Left lobe of liver (tissue), 2 donors: ENCODE measurements at places on chromosomes 5 and 9. TPM values are rescaled to one million over a fixed set of nuclear protein-coding genes. Genes with fewer than 3 reads are reported as not detected.

Gene HAND1
- total RNA-seq: not detected

Gene NAA35
- total RNA-seq: 7.9 TPM

Gene HNRNPA0
- total RNA-seq: 8.6 TPM

Gene TPM2
- total RNA-seq: 6.6 TPM

Gene RASGEF1C
- 0.30 TPM for total RNA-seq

Gene ZNF367
- 1.0 TPM for total RNA-seq

Gene LIFR
- 21.9 TPM for total RNA-seq

Gene CARD6
- total RNA-seq: 2.4 TPM

Gene IFNA13
- total RNA-seq: not detected

Gene ENTPD2
- 1.7 TPM for total RNA-seq

Gene NDUFB6
- 34.7 TPM for total RNA-seq

Gene IER5L
- 4.5 TPM for total RNA-seq

Gene GLRA1
- total RNA-seq: not detected

Gene FGFR4
- 89.8 TPM for total RNA-seq

Gene FOXD4L6
- total RNA-seq: not detected

DNA sequence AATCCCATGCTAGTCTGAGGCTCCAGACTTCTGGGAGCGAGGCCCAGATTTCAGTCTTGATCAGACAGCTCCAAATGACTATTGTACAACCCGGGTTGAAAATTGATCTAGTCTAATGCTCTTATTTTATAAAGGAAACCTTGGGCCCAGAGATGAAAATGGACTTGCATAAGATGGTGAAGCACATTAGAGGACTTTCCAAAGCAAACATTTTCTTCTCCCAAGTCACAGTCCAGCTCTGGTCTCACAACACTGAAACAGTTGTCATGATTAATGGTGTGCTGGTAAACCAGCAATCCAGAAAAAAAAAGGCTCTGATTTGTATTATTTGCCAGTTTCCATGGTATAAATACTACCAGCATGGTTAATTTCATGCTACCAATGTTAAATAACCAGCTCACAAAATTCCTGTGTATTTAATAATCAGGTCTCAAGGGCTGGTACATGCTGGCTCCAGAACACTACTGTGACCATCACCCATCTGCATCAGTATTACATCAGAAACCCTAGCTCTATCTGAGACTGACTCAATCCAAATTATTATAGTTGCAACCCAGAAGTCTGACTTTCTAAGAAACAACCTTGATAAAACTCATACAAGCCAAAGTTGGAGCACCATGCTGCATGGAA lies 32.5 kb upstream of the ABLIM3 start:
- DNase-seq: no peak

DNA sequence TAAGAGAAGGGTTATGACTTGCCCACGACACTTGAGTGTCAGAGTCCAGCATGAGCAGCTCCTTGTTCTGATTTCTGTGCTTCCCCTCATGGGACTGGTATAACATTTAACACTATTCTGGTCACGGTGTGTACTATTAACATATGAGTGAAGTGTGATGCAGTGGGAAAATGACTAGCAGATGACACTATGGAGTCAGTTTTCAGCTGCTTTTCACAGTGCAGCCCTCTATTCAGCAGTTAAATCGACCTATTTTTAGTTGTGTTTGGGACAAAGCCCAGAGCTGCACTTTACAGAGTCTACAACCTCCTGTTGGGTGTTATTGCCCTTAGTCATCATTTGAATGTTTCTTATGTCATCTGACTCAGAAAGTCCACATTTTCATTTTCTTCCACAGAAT lies 59.1 kb downstream of the CHSY3 start:
- DNase-seq: no peak

DNA sequence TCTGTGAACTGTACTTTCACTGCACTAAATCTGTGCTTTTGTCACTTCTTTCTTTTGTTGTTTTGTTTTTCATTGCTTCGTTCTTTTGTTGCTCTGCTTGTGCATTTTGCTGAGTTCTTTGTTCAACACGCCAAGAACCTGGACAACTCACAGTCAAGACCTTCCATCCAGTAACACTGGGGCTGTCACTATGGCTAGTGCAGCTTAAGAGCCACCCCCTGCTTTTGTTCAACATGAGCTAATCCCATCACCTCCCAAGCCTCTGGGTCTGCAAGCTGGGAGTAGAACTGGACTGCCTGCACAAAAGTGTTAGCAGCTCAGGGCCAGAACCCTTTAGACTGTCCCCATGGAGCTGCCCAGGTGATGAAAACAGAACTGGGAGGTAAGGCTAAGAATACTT lies 143.7 kb downstream of the SYK start:
- no peak for DNase-seq

DNA sequence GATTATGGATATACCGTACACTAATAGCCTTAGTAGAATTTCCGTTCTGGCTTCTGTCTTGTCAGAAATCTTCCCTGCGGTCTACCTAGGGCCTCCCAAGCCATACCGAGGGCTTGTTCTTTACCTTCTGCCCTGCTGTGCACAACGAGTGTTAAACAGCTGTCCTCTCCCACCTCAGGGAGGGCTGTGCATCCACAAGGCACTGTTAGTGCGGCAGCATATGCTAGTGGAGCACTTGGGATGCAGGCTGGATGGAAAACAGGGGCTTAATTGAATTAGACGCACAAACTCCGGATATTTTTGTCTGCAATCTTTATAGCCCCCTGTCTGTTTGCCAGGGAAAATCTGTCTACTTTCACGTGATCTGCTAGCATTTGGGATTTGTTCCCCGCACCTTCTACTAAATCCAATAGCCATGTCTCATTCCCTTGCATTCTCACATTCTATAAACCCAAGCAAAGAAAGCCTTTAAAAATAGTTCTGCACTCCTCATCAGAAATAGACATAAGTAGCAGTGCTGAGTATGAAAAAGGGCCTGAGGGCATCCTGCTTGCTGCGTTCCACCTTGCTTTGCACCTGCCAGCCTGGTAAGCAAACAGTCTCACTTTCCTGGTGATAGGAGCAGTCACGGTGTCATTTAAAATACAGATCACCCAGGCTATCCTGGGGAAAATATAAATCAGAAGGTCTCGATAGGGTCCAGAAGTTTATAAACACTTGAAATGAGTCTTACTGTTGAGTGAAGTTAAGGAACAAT lies 382.6 kb downstream of the RASEF start:
- no peak for DNase-seq

GRCh38 chr5:61617995-61618525 lies 286.0 kb downstream of the ZSWIM6 start:
- no peak for DNase-seq

GRCh38 chr9:103335461-103335860 lies 340.3 kb downstream of the CYLC2 start:
- no peak for DNase-seq

GRCh38 chr5:108735790-108736189 lies 11.9 kb upstream of the FER start:
- DNase-seq: no peak

GRCh38 chr5:17174965-17175364 lies 42.5 kb upstream of the BASP1 start:
- DNase-seq: no peak

DNA sequence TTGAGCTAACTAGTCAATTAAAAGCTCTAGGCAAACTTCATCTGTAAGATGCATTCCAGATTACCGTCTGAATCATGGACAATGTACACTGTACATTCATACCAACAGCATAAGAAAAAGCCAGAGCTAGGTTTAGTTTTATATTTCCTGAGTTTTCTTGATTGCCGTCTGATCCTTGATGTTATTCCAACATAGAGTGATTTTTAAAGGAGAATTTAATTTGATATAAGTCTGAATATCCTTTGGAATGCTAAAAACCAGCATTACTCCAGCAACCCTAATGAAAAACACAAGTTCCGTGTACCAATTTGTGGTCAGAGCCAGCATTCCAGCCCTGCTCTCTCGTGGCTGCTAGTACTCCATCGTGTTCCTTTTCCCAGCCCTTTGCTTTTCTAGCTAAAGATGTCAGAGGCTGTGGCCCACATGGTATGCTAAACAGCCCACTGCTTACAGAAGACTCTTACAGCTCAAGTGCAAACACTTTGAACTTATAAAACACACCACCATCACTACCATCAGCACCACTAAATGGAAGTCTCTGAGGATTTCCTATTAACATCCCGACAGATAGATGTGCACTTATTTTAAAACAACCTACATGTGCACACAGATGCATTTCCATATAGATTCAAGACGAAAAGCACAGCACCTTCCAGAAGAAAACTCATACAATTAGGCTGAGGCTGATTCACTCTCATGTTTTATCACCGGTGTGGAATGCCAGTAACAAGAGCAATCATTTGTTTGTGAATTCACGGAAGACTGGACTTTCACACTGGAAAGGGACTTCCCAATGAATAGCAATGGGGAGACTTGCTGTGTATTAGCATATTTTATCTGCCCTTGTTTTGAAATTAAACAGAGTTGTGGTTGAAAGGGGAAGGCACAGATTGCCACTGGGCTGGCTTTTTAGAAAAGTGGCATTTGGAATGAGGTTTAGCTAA lies 246.9 kb upstream of the GAS1 start:
- DNase-seq: no peak

DNA sequence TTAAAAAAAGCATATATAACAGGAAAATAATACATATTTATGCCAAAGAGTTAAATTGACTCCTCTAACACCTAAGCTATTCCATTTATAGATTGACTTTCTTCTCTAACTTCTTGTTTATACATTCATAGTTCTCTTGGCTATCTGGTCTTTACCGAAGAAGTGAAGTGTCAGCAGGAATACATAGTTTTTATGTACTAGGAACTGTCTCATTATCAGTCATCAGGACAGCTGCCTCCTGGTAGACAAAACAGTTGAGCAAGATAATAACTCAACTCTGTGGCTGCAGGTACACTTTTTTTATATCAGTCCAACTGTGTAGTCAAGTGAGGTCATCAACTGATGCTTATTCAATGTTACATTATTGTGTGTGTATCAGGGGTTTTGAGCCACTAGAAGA lies 1436.0 kb upstream of the NUDT12 start:
- DNase-seq: no peak

- DNase-seq: no peak
These were observed 24.3 kb downstream of the IRX4 start for GRCh38 chr5:1858436-1858835.

- DNase-seq: no peak
These were observed 1050.2 kb downstream of the CDH12 start for GRCh38 chr5:21802869-21803490.

GRCh38 chr5:180294411-180294810 lies 2.5 kb upstream of the MAPK9 start:
- DNase-seq: no peak

- no peak for DNase-seq
These were observed 3.0 kb downstream of the GDNF start for GRCh38 chr5:37836592-37837413.

DNA sequence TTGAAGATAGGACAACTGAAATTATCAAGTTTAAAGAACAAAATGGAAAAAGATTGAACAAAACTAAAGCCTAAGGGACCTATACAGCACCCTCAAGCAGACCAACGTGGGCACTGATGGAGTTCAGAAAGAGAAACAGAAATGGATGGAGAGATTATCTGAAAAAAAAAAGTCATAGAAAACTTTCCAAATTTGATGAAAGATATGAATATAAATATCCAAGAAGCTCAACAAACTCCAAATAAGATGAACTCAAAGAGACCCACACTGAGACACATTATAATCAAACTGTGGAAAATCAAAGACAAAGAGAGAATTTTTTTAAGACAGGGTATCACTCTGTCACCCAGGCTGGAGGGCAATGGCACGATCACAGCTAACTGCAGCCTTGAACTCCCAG lies 128.6 kb upstream of the PUM3 start:
- no peak for DNase-seq

- no peak for DNase-seq
These were observed 16.0 kb upstream of the SLC22A5 start for GRCh38 chr5:132353486-132353995.

- DNase-seq: peak; percentile 71
These were observed 25.0 kb upstream of the TDRD7 start for GRCh38 chr9:97386733-97387503.

GRCh38 chr5:149421834-149422233 lies 42.7 kb upstream of the IL17B start:
- DNase-seq: no peak

- DNase-seq: no peak
These were observed 2.5 kb downstream of the PFN3 start for GRCh38 chr5:177397875-177398390.

DNA sequence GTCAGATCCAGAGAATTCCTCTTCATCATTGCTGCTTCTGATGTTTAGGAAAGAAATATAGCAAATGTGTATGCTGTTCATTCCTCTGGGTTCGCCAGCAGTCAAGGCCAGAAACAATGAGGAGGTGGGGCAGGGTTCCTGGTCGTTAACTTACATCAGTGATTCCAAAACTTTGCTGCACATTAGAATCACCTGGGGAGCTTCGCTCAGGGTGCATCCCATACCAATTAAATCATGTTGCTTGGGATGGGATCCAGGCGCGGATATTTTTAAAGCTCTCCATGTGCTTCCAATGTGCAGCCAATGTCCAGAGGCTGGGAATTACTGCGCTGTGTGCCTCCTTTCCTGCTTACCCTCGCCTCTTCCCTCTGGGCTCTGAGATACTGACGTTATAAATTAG lies 227.9 kb upstream of the KLF9 start:
- DNase-seq: no peak

DNA sequence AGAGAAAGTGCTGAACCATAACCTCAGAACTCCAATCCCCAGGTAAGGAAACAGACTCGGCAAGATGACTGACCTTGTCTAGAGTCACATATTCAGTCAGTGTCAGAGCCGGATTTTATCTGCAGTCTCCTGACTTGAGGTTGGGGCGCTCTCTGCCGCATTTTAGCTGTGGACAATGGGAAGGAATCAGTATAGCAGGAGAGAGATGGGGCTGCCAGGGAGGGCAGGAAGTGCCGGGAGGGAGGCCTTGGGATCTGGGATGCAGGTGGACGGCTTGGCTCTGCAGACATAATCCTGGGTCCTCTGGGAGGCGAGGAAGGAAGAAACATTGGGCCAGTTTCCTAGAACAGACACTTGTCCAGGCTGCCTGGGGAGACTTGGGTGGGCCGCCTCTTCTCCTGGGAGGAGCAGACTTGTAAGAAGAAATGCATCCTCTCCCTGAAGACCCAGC lies 39.7 kb upstream of the COL15A1 start:
- no peak for DNase-seq

DNA sequence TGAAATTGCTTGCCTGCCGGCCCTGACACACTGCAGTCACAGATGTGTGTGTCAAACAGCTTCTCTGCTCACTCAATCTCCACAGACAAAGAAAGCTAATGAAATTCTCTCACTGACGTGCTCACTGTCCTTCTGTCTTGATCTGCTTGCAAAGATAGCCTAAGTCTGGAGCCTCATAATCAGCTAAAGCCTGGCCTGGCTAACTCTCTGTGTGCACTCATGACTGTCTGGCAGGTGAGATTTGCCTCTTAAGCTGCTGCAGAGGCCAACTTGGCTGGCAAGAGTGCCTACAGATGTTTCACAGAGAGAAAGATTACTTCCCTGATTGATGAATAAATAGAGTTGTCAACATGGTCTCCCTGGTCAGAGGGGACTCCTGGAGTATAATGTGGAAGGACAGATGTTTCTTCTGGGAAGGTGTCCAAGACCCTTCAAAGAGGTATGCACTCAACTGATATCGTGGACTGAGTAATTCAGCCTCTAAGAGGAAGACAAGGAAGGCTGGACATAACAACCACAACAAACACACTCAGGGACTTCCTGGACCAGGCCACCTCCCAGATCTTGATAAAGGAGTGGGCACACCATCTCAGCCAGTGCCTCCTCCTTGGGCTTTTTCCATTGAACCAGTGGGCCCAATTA lies 362.0 kb downstream of the SPOCK1 start:
- no peak for DNase-seq

GRCh38 chr9:112158656-112159367 lies 16.3 kb downstream of the SUSD1 start:
- DNase-seq: no peak

- no peak for DNase-seq
These were observed 80.3 kb downstream of the ACTBL2 start for GRCh38 chr5:57402348-57402747.
